ENCODE measurements at places on chromosomes 5 and 9.
A peak's percentile ranks its signal among the peaks of the same experiment; 100 is the strongest.

GRCh38 chr5:142807372-142807911, 37.3 kb downstream of the ARHGAP26 start:
- DNase-seq: no peak

- no peak for DNase-seq
Observed at GRCh38 chr9:105281926-105282325, 37.5 kb downstream of the SLC44A1 start.

DNA sequence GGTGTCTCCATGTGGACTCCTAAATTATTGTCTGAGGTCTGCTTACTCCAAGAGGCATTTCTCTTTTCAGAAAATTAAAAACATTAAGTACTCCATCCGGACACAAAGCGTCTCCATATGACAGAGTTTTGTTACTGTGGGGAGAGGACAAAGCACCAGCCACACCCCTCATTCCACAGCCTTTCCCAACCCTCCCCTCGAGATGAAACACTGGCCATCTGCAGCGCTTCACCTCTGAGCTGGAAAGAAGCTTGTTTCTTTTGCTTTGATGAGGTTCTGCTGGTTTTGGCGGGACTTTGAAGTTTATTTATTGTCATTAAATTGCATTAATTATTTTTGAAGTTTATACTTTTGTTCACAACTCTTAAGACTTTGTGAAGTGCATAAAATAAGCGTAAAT, 27.6 kb upstream of the NKD2 start:
- no peak for DNase-seq

DNA sequence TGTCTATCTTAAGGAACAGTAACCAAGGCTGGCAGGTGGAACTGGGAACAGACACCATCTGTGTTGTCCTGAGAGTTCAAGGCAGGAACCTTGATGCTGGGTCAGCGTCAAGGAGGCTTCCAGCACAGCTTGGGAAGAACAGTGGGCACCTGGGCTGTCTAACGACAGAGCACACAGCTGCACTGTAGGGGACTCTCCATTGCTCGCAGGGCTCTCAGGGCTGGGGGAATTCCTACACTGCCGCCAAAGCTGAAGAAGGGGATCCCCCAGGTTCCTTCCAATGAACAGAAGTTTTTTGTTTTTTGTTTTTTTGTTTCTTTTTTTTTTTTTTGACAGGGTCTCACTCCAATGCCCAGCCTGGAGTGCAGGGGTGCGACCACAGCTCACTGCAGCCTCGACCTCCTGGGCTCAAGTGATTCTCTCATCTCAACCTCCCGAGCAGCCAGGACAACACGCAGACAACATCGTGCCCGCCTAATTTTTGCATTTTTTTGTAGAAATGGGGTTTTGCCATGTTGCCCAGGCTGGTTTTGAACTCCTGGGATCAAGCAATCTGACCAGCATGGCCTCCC, 81.9 kb downstream of the PTPN3 start:
- DNase-seq: peak; percentile 25

DNA sequence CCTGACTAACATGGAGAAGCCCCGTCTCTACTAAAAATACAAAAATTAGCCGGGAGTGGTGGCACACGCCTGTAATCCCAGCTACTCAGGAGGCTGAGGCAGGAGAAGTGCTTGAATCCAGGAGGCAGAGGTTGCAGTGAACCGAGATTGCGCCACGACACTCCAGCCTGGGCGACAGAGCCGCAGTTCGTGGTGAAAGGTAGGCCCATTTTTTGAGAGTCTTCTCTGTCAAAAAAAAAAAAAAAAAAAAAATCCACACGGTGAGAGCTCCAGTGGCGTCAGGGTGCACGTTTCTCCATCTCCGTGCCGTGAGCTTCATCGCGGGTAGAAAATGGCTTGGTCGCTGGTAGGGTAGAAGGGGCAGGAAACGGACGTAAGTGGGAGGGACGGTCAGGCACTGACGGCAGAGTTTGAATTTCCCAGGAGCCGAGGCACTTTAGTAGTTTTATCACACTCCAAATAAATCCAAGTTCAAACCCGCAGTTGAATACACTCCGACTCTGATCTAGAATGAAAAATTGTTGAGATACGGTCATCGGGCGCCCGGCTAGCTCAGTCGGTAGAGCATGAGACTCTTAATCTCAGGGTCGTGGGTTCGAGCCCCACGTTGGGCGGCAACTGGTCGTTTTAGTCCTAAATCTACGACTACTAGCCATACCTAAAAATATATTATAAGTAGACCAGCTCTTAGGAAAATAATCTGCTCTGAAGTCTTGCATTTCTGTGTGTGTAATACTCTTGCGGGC, 2.4 kb upstream of the TRIM7 start:
- peak; percentile 96 for DNase-seq

GRCh38 chr5:72251386-72251785, 68.7 kb downstream of the MRPS27 start:
- DNase-seq: no peak

- no peak for DNase-seq
Observed at GRCh38 chr9:37951671-37952449, 47.9 kb upstream of the SLC25A51 start.

GRCh38 chr5:143213231-143213850, 190.1 kb downstream of the NR3C1 start:
- no peak for DNase-seq

DNA sequence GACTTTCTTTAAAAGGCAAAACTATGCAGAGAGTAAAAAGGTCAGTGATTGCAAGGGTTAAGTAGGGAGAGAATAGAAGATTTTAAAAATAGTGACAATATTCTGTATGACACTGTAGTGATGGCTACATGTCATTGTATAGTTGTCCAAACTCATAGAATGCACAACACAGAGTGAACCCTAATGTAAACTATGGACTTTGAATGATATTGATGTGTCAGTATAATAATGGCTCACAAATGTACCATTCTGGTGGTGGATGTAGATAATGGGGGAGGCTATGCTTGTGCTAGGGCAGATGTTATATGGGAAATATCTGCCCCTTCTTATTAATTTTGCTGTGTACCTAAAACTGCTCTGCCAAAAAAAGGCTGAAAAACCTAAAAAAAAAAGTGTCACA, 468.9 kb downstream of the KIF4B start:
- no peak for DNase-seq

GRCh38 chr9:89648247-89649000, 43.6 kb downstream of the GADD45G start:
- no peak for DNase-seq

DNA sequence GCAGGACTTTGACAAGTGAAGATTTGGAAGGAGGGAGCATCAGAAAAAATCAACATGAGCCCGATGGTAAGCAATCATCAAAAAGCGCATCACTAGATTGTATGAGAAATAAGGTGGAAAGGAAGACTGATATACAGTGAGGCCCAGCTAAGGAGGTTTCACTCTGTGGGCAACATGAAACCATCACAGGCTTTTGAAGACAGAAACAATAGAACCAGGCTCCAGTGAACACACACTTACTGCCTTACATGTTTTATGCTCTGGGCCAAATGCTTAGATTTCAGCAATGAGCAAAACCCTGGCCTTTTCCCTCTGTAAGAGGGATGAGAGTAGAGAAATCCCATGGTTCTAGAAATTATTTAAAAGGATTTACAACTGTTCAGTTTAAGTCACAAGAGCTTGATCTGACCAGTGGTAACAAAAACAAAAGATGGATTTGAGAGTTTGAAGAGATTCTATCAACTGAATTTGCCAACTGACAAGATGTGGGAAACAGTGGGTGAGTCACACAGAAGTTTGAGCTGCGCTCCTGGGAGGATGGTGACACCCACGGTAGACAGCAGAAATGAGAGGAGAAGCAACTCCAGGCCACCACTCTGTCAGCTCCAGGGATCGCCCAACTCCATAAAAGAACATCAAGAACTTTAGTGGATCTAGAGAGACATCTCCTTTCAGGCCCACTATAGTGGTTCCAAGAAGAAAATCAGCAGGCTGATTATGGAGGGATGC, 261.8 kb downstream of the MCTP1 start:
- no peak for DNase-seq

DNA sequence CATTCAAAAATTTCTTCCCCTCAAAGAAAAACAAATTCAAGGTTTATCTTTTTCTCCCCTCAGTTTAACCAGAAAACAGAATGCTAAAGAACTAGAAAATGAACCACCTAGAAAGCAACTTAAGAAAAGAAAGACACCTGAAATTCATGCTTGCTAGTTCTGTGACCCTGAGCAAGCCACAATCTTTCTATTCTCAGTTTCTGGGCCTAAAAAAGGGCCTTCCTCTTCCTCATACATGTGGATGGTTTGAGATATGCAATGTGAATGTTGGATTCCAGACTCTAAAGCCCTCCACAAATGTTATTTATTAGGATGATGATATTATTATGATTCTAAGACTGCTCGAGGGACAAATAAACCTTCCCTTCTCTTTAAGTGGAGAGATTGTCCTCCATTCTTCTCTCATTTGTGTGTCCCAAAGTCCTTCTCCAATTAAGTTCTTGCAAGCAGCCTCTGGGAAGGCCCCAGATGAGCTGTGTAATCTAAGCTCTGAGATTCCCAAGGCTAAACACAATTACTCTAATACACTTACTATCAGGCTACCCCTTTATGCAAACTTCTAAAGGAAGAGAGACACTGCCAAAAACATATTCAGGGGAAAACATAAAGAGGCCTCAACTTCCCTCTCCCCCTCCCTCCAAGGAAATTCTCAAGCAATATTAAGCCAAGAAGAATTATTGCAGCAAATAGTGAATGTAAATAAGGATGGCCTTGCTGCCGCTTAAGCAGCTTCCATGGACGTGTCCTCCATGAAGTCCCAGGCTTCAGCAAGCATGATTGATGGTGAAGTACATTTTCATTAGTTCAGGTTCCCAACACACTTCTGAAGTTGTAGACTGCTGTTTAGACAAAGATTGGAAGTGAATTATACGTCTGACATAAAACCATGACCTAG, 80.2 kb downstream of the PRKACG start:
- DNase-seq: no peak

- DNase-seq: no peak
Observed at GRCh38 chr5:157865781-157866180, 6.8 kb upstream of the CLINT1 start.

DNA sequence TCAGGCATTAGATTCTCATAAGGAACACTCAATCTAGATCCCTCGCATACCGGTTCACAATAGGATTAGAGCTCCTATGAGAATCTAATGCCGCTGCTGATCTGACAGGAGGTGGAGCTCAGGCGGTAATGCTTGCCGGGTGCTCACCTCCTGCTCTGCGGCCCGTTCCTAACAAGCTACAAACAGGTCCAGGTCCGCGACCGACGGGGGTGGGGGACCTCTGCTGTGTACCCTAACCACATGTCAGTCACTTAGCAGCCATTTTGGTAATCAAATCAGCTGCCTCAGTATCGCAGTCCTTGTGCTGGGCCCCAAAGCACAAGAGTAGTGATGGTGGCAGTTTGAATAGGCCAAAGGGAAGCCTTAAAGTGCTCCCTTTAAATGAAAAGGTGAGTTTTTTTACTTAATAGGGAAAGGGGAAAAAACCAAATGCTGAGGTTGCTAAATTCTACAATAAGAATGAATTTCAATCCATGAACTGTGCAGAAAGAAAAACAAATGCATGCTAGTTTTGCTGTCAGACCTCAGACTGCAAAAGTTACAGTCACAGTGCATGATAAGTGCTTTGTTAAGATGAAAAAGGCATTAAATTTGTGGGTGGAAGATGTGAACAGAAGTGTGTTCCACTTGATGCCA, 67.0 kb upstream of the TNPO1 start:
- no peak for DNase-seq

- no peak for DNase-seq
Observed at GRCh38 chr5:179187229-179187678, 127.1 kb downstream of the ZNF354C start.

DNA sequence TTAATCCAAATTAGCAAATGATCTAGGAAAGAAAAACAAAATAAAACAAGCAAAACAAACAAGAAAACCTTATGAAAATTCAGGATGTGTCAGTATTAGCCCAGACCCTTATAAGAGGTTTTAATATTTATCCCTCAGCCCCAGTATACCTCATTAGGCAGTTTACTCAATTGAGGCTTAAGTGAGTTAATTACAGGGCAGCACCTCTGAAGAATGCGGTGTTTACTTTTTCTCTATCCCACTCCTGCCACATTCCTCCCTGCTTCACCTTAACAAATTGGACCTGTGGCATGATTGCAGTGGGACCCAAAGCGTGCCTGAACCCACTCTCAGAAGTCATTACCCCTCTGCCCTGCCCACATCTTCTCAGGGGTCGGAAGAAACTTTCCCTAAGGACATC, 67.1 kb downstream of the SIL1 start:
- DNase-seq: no peak

DNA sequence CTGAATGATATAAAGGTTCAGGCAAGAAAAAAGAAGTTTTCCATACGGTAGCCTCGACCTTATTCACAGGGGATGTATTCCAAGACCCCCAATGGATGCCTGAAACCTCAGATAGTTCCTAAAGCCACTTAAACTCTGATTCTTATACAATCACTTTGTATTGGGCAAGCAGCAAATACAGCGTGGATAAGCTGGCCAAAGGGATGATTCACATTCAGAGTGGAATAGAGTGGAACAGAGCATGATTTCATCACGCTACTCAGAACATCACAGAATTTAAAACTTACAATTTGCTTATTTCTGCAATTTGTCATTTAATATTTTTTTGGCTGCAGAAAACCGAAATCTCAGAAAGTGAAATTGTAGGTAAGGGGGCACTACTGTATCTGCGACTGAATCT, 40.5 kb upstream of the CDH18 start:
- DNase-seq: no peak

GRCh38 chr5:127754259-127754658, 51.1 kb downstream of the CCDC192 start:
- DNase-seq: no peak

- no peak for DNase-seq
Observed at GRCh38 chr5:116989995-116990394, 415.4 kb upstream of the SEMA6A start.

DNA sequence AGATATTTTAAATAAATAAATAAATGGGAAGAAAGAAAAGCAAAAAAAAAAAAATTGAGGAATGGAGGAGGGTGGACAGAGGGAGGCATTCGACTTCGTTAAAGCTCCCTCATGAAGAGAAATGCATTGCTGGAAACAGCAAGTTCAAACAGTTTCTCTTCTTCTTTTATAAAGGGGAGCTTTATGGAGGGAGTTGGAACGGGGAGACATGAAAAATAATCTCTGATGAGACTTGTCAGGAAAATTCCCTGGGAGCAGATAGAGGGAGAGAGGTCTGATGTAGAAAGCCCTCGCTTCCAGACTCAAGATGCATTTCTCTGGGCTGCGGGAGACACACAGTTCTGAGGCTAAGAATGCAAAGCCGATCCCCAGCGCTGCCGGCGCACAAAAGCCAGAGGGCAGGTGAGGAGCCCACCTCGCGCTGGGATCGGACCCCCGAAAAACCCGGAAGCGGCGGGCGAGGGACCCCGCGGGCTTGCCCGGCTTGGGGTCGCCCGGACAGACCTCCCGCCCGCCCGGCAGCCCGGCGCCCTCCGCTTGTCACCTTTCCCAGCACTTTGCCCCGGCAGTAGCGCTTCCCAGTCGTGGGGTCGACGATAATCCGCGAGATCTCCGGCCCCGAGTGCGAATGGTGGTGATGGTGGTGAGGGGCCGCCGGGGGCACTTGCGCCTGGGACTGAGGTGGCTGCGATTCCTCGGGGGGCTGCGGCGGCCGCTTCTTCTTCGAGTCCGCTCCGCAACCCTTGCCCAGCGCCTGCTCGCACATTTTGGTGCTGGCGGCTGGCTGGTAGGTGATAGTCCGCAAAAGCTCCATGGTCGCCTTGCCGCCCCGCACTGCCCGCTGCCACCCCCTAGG, 512 bp downstream of the PLK2 start:
- peak; percentile 13 for DNase-seq

All from activated CD4-positive, alpha-beta T cell treated with anti-CD3 and anti-CD28 coated beads for 48 hours (primary cell).